ENCODE measurements at places on chromosomes 7 and 10.

GRCh38 chr7:65230231-65230630 lies 143.4 kb upstream of the ZNF92 start:
- no peak for DNase-seq

- no peak for DNase-seq
Measured at GRCh38 chr10:66819691-66820090, 106.1 kb upstream of the LRRTM3 start.

GRCh38 chr10:86684331-86685097 lies 16.2 kb downstream of the LDB3 start:
- DNase-seq, result peak; percentile 4

DNA sequence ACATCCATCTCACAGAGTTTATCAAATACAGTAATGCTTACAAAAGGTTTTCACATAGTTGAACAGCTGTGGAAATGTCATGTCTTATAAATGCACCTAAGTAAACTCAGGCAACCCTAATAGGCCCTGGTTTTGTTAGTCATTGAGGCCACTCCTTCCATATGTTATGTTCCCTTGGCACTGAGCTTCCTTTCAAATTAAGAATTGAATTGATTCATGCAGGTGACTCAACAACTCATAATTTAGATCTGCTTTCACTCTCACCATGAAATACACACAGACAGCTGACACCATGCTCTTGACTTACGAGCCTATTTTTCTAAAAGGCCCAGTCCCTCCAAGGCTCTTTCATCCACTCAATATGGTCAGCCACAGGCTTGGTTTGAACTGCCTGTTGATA lies 476.9 kb downstream of the KCNMA1 start:
- DNase-seq, result peak; percentile 69

- no peak for DNase-seq
Measured at GRCh38 chr10:70034232-70034631, 18.4 kb upstream of the MACROH2A2 start.

GRCh38 chr10:58648131-58648530 lies 135.5 kb downstream of the BICC1 start:
- no peak for DNase-seq

GRCh38 chr7:114823290-114823689 lies 98.6 kb upstream of the MDFIC start:
- DNase-seq, result no peak

DNA sequence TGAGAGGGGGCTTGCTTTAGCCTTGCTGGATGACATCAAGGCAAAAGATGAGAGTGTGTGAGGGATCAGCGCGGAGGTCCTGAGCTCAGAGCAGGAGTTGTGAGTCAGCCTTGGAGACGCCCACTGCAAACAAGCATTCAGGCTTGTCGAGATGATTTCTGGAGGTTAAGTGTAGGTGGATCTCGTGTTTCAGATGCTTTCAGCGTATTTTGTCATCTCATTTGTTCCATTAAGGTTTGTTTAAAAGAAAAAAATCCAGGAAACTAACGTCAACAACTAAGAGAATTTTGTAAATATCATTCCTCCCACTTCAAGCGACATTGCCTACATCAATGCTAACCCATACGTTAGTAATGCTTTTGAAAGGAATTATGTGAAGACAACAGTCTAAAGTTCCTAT lies 715.4 kb upstream of the NRP1 start:
- peak; percentile 17 for DNase-seq

DNA sequence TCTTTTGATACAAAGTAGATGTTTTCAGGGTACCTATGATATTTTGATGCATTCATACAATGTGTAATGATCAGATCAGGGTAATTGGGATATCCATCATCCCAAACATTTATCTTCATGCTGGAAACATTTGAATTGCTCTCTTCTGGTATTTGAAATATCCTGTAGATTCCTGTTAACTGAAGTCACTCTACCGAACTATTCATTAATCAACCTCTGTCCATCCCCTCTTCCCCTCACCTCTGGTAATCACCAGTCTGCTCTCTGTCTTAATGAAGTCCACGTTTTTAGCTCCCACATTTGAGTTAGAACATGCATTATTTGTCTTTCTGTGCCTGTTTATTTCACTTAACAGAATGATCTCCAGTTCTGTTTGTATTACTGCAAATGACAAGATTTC lies 11.3 kb downstream of the MTG1 start:
- DNase-seq, result no peak

GRCh38 chr10:110404413-110404812 lies 93.3 kb upstream of the DUSP5 start:
- no peak for DNase-seq

Data from BJ (cell line).